ENCODE measurements at places on chromosomes 12 and 14. TPM values are rescaled to one million over a fixed set of nuclear protein-coding genes. Genes with fewer than 3 reads are reported as not detected.

The SLIRP gene
- total RNA-seq, result 178 TPM

The ADAMTS20 gene
- total RNA-seq, result not detected

The NPFF gene
- not detected for total RNA-seq

The TPH2 gene
- not detected for total RNA-seq

The BBS10 gene
- total RNA-seq, result 12.1 TPM

The PELI2 gene
- total RNA-seq, result 11.3 TPM

The PTGER2 gene
- total RNA-seq, result not detected

The RNU6-8 gene
- not detected for total RNA-seq

The SERPINA3 gene
- total RNA-seq, result not detected

Measured in vein endothelial cell (primary cell).